ENCODE measurements at places on chromosomes 1 and 21.

- no peak for DNase-seq
Measured at GRCh38 chr1:148166558-148167492, 14.7 kb upstream of the NBPF11 start.

- no peak for DNase-seq
Measured at GRCh38 chr1:192903142-192903541, 94.3 kb downstream of the RGS2 start.

GRCh38 chr1:84939151-84939550 lies 46.1 kb upstream of the LPAR3 start:
- DNase-seq, result no peak

GRCh38 chr1:4805987-4806386 lies 151.6 kb downstream of the AJAP1 start:
- no peak for DNase-seq

DNA sequence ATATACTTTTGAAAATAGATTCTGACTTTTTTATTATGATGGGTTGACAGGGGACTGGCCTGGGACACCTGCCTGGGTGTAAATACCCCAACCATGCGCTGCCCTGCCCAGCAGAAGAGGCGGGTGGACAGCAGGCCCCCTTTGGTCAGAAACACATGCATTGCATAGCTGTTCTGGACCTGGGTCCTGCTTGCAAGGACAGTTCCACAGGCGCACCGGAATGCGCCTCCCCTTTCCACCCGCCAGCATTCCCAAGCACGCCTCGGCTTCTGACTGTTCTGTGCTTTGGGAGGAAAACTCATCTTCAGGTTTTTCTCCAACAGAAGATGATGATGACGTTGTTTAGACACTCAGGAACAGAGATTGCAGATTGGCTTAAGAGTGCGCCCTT lies 428 bp upstream of the ZNF678 start:
- no peak for DNase-seq

- no peak for DNase-seq
Measured at GRCh38 chr21:29248124-29248523, 50.6 kb upstream of the BACH1 start.

DNA sequence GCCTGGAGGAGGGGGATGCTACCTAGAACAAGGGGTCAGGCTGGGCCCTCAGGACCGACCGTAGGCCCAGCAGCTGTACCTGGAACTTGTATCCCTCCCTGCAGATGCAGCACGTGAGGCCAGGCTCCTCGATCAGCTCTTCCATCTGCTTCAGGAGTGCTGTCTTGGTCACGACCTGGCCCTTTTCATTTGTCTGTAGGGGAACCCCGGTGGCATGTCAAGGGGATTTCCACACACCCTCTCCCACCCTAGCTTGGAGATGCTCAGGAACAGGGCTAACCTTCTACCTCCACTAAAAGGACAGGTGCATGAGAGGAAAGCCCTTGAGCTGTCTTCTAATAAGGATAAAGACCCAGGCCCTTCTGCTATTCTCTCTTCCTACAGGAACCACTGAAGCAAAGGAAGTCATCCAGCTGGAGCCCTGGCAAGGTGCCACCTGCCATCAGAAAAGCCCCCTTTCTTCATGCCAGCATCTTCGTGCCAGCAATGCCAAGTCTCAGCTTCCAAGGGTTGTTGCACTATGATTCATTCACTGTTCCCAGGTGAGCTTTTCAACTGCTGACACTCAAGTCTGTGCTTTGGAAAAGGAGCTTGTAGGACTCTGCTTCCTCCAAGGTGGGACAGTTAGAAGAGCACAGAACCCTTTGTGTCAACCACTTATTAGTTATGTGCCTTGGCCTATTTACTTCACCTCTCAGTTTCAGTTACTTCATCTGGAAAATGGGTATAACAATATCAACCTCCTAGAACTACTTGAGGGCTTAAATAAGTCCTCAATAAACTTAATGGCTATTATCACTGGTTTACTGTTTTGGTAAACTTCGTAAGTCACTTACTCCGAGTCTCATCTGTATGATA lies 122.1 kb downstream of the UBR4 start:
- DNase-seq, result no peak

- peak; percentile 50 for DNase-seq
Measured at GRCh38 chr21:42539931-42540343, 26.3 kb downstream of the SLC37A1 start.

DNA sequence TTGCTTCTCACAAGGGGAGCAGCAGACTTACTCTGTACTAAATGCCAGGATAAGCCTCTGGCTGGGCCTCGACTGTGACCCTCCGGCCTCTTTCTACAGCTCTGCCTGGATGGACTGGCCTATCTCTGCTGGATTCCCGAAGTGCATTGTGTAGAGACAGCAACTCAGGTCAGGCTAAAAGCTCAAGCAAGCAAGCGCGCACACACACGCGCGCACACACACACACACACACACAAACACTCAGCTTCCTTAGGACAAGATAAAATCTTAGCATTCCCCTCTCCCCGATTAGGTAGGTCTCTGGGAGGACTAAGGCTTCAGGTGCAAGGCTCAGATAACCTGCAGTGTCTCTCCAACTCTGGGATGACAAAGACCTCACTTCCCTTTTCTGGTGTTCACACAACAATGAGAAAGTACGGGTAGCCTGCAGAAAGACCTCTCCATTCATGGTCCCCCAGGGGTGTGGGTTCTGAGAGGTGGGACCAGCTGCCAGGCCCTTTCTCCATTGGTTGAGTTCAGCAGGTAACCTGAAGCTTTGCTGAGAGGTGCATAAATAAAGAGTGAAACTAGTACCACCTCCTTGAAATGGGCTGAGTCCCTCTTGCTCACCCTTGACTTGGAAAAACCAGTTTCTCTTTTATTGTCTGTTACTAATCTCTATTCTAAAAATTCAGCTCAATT lies 155.1 kb upstream of the CAMK1G start:
- no peak for DNase-seq

- no peak for DNase-seq
Measured at GRCh38 chr1:193368302-193368701, 181.9 kb upstream of the B3GALT2 start.

DNA sequence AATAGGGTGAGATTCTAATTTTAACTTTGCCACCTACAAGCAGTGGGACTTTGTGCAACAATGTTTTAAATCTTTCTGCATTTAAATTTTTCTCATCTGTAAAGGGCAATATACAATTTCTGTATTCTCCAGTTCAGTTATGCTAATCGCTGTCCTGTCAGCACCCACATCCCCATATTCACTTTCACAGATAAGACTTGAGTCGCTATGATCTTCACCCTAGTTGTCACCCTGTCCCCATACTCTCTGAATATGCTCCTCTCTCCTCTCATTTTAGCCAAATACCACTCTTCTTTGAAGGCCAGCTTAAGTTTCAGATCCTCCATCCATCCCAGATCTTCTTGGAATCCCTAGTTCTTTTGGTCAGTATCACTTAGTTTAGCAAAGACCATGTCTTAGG lies 8.8 kb downstream of the DDR2 start:
- DNase-seq, result no peak

- DNase-seq, result no peak
Measured at GRCh38 chr21:44751186-44751798, 39.9 kb upstream of the TSPEAR start.

DNA sequence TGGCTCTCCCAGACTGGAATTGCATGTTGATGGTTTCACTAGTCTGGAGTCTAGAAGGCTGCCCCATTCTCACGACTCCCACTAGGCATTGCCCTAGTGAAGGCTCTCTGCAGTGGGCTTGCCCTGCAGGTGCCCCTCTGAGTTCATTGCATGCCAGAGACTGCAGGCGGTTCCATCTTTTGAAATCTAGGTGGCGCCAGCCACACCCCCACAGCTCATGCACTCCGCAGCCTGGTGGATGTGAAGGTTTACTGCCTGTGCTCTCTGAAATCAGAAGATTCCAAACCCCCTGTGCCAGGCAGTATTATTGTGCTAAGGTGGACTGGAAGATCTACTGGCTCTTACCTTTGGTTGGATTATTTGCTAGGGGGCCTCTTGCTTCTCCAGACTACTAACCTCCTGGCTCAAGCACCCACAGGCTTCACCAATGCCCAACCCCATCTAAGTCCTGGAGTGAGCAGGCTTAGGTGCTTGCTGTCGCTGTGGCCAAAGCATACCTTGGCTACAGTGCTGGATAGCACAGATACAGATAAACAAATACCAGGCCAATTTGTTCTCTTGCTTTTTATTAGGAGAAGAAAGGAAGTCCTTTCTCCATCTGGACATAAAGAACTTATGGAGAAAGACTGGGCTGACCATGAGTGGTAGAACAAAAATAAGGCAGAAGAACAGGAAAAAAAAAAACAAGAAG lies 83.5 kb upstream of the SIM2 start:
- no peak for DNase-seq

GRCh38 chr1:63704443-63704842 lies 69.4 kb upstream of the ROR1 start:
- no peak for DNase-seq

DNA sequence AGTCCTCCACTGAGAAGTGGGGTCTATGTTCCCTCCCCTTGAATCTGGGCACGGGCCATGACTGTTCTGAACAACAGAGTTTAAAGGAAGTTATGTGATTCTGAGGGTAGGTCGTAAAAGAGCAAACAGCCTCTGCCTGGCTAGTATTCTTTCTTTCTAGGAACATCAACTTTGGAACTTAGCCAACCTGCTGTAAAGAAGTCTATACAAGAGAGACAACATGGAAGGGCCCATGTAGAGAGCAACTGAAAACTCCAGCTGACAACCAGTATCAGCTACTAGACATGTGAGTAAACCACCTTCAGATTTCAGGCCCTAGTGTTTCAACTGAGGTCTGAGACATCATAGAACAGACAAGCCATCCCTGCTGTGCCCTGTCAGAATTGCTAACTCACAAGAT lies 7.5 kb downstream of the SELENOF start:
- no peak for DNase-seq

Data from glutamatergic neuron (in vitro differentiated cells).